Heart left ventricle (tissue), 16 donors: ENCODE measurements at places on chromosomes 16 and 17.
A peak's percentile ranks its signal among the peaks of the same experiment; 100 is the strongest.

DNA sequence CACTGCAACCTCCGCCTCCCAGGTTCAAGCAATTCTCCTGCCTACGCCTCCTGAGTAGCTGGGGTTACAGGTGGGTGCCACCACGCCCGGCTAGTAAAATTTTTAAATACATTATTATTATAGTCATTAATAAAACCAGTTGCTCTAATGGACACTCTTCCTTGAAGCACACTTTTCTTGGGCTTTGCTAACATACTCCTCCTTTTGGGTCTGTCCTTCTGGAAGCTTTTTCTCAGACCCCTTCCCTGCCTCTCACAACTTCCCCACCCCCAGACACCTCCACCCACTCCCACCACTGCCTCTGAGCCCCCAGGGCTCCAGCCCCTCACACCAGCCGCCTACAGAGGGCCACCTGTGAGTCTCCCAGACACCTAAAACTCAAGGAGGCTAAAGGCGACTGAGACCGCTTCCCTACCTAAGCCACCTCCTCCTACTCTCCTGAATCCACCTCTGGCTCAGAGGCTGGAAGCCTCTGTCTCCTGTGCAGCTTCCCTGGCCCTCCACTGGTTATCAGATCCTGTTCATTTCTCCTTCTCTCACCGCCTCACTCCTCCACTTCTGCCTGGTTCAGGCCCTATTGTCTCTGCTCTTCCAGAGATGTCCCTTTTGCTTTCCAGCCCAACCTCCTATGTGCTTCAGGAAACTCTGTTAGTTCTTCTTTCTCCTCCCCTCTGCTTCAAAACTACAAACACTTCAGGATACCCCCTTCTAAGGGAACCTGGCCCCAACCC, 2.1 kb upstream of the CUEDC1 start:
- H3K4me1 ChIP-seq = peaks cover 26% of the 10 kb centered on the region
- no peaks in the 10 kb centered on the region for H3K36me3 ChIP-seq
- no peak overlapping the region for H3K4me3 ChIP-seq
- no peak for DNase-seq

DNA sequence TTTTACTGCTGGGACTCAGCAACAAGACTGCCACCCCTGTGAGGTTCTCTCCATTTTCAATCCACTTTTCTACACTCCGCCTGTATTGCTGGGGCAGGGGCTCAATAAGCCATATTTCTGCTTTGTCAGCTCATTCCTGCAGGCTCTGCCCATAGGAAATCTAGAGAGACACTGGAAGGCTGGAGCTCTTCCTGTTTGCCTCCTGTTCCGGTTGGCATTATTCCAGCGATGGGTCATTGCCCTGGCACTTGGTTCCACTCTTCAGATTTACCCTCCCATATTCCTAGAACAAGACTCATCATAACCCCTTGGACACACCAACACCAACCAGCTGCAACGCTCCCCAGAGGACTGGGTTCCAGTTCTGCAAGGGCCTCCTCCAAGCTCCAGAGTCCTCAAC, 210.4 kb downstream of the CA10 start:
- no peak for DNase-seq
- no peaks in the 10 kb centered on the region for H3K4me1 ChIP-seq
- H3K4me3 ChIP-seq = no peak overlapping the region
- no peaks in the 10 kb centered on the region for H3K27me3 ChIP-seq
- no peak overlapping the region for H3K27ac ChIP-seq

GRCh38 chr16:30096105-30096861, at the start of gene YPEL3:
TSS of gene YPEL3 (minus strand) at chr16:30096213. CDS start at chr16:30095482, 731 bp downstream.
- peak within 1 kb of the TSS; percentile 86 for H3K4me3 ChIP-seq
- peaks cover 13% of the 10 kb centered on the region for H3K36me3 ChIP-seq
- peak within 1 kb of the TSS; percentile 86 for H3K27ac ChIP-seq
- no peaks in the 10 kb centered on the region for H3K27me3 ChIP-seq

DNA sequence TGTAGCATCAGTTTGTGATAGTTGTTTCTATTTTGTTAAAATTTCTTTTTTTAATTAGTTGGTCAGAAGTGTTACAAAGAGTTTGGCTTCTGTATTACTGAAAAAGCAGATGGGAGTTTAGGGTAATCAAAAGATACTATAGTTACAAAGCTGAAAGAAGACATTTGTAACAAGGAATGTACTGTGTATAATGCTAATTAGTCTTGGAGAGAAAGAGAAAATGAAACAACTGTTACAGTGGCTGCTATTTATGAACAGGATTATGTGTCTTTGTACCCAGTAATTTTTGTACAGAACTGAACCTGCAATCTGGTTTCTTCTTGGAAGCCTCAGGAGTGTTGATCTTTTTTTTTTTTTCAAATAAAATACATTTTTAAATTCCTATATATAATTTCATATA, 14.3 kb downstream of the GDPD1 start:
- no peak for DNase-seq
- no peaks in the 10 kb centered on the region for H3K4me1 ChIP-seq
- H3K4me3 ChIP-seq = no peak overlapping the region
- H3K27ac ChIP-seq = no peak overlapping the region
- H3K36me3 ChIP-seq = no peaks in the 10 kb centered on the region
- H3K27me3 ChIP-seq = no peaks in the 10 kb centered on the region

GRCh38 chr16:79267781-79268180, 332.8 kb downstream of the MAF start:
- peaks cover 5% of the 10 kb centered on the region for H3K4me1 ChIP-seq
- DNase-seq = no peak
- no peaks in the 10 kb centered on the region for H3K36me3 ChIP-seq
- H3K27me3 ChIP-seq = no peaks in the 10 kb centered on the region

DNA sequence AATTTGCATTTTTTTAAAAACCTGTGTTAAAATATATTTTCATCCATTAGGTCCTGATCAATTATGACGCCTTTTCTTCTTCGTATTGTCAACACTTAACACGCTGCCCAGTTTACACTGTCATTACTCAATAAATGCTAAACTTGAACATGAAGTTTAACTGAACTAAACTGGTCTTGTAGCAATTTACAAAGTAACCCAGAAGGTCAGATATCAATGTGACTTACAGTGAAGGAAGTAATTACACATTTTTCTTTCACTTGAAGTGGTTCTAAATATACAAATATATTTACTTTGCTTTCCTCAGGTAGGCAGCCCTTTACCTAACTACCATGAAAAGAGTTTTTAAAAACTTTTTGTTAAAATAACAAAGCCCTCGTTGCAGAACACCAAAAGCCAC, 256.5 kb upstream of the AXIN2 start:
- H3K27me3 ChIP-seq = no peaks in the 10 kb centered on the region
- DNase-seq = no peak
- H3K4me1 ChIP-seq = no peaks in the 10 kb centered on the region

- H3K27ac ChIP-seq = no peak overlapping the region
- H3K36me3 ChIP-seq = peaks cover 86% of the 10 kb centered on the region
- H3K4me3 ChIP-seq = no peak overlapping the region
- H3K27me3 ChIP-seq = no peaks in the 10 kb centered on the region
- no peaks in the 10 kb centered on the region for H3K4me1 ChIP-seq
- no peak for DNase-seq
Measured at GRCh38 chr16:86537486-86537885, 17.5 kb downstream of the MTHFSD start.

- no peak for DNase-seq
- peaks cover 17% of the 10 kb centered on the region for H3K27me3 ChIP-seq
- no peaks in the 10 kb centered on the region for H3K36me3 ChIP-seq
Measured at GRCh38 chr16:56669005-56669839, at the start of gene MT1H. TSS of gene MT1H (plus strand) at chr16:56669814. CDS start at chr16:56669885, 71 bp downstream.

DNA sequence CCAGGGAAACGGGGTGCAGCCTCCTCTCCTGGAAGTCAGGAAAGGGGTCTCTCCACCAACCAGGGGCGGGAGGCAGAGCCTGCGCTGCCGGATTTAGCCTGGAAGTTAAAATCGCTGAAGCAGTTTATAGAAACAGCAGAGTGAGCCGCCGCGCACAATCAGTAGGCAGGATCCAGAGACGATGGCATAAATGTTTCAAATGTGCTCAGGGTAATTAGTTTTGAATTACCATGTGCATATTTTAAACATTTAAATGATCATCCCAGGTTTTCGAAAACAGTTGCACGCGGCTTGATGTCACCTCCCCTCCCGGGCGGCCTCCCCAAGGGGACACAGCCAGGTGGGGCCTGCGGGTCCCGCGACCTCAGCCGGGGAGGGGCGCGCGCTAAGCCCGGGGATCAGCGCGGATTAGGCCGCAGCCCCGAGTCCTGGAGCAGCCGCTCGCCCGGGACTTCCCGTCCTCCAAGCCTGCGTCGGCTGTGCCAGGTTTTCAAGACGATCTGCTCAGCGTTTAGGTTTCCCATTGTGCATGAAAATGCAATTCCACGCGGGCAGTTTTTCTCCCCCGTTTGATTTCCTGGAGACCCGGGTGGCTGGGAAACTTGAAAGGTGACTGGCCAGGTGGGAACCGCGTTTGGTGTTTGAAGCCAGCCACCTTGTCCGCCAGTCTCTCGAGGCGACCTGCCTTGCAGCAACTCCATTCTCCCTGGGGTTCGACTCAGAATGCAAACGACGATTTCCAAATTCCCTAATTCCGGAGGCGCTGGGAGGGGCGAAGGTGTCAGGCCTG, 78.3 kb downstream of the RPA1 start:
- no peaks in the 10 kb centered on the region for H3K27me3 ChIP-seq
- H3K36me3 ChIP-seq = no peaks in the 10 kb centered on the region

GRCh38 chr17:39742856-39743436, 5.2 kb downstream of the GRB7 start:
- H3K27me3 ChIP-seq = peaks cover 11% of the 10 kb centered on the region
- H3K4me1 ChIP-seq = peaks cover 15% of the 10 kb centered on the region
- no peak overlapping the region for H3K4me3 ChIP-seq
- no peaks in the 10 kb centered on the region for H3K36me3 ChIP-seq

DNA sequence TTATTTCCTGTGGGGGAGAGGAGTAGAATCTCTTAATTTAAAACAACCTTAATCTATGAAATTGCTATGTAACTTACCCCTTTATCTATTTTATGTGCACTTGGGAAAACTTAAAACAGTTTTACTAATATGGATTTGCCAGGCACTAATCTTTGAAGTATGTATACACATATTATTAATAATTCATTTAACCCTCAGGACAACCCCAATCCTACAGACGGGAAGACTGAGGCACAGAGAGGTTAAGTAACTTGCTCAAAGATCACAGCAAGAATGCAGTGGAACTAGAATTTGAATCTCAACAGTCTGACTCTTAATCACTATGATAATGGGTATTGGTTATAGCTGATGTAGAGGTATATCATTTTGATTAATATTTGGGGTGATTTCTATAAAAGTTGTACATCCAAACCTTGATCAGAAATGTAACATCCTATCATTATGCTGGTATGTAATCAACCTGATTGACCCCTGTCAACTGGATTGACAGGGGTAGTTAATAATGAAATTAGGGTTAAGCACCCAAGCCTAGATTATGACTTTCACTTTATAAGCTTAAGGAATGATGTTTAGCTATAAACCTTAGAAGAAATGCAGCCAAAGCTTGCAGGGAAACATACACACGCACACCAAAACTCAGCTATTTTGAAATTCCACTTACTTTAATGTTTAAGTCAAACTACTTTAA, 1.6 kb downstream of the MYO1D start:
- peaks cover 33% of the 10 kb centered on the region for H3K4me1 ChIP-seq
- peak overlapping the region; percentile 76 for H3K27ac ChIP-seq
- H3K36me3 ChIP-seq = no peaks in the 10 kb centered on the region
- peak overlapping the region; percentile 92 for H3K4me3 ChIP-seq

DNA sequence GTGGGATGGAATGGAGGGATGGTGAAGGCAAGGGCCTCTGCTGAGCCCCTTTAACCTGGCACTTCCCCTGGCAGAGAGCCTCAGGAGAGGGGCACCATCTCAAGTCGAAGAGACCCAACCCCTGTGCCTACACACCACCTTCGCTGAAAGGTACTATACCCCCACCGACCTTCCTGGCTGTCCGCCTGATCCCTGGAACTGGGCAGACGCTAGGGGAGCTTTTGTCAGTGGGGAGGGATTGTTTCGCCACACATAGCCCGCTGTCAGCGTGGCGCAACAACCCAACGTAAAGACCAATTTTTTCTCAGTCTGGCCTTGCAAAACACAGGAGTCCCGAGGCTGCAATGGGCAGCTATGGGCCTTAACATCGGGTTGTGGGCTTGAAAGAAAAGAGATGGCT, 3.1 kb downstream of the PPP1R1B start:
- DNase-seq = no peak
- H3K27ac ChIP-seq = no peak overlapping the region
- H3K4me3 ChIP-seq = no peak overlapping the region
- no peaks in the 10 kb centered on the region for H3K36me3 ChIP-seq
- peaks cover 11% of the 10 kb centered on the region for H3K27me3 ChIP-seq
- H3K4me1 ChIP-seq = peaks cover 7% of the 10 kb centered on the region

DNA sequence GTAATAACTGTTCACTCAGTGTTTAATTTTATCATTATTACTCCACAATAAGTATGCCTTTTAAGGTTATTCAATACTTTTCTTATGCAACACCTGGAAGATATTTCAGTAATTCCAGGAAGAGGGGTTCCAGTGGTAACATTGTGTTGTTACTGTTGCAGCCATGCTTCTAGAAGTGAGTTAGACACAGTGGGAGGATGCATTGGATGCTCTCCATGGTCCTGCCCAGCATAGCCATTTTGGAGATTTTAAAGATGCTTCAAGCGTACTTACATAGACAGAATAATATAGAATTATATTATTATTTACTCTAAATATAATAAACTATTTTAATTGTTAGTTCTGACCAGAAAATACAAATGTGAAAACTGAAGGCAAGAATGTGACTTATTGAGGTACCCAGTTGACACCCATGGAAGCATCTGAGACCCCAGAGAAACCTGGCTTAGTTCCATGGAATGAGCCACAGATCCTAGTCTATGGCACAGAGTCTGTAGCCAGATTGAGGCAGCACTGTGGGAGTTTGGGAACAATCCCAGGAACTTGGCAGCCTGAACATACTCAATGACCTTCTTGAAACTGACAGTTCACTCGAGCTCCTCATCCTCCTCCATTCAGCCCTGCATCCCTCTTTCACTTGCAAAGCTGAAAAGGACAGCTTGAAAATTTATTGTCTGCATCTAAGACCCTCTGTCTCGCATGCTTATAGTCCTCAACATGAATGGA, 190.1 kb upstream of the HS3ST4 start:
- no peaks in the 10 kb centered on the region for H3K36me3 ChIP-seq
- H3K27me3 ChIP-seq = no peaks in the 10 kb centered on the region
- DNase-seq = no peak
- H3K27ac ChIP-seq = no peak overlapping the region
- H3K4me3 ChIP-seq = no peak overlapping the region

DNA sequence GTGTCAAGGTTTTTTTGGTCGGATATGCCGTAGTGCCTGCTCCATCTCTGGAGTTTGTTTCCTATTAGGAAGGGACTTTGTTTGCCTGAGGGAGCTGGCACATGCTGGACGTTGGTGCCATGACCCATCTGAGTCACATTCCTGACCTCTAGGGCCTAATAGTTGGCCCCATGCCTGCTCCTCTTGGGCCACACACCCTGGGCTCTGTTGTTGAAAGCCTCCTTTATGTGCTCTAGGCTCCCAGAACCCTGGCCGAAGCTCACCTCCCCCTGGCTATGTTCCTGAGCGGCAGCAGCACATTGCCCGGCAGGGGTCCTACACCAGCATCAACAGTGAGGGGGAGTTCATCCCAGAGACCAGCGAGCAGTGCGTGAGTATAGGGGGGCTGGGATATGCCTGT, 18.4 kb downstream of the LIMD2 start:
- H3K4me3 ChIP-seq = no peak overlapping the region
- H3K4me1 ChIP-seq = no peaks in the 10 kb centered on the region
- H3K27ac ChIP-seq = no peak overlapping the region
- peaks cover 97% of the 10 kb centered on the region for H3K36me3 ChIP-seq
- DNase-seq = no peak

- no peak overlapping the region for H3K27ac ChIP-seq
- no peak overlapping the region for H3K4me3 ChIP-seq
- H3K36me3 ChIP-seq = no peaks in the 10 kb centered on the region
- no peaks in the 10 kb centered on the region for H3K27me3 ChIP-seq
Measured at GRCh38 chr16:12681653-12682052, 122.0 kb downstream of the CPPED1 start.
